Stimulated activated CD8-positive, alpha-beta memory T cell treated with anti-CD3 and anti-CD28 coated beads, Interleukin-7, amount 100 ng/mL, for 1 hour (primary cell): ENCODE measurements at places on chromosomes 3 and 15.

DNA sequence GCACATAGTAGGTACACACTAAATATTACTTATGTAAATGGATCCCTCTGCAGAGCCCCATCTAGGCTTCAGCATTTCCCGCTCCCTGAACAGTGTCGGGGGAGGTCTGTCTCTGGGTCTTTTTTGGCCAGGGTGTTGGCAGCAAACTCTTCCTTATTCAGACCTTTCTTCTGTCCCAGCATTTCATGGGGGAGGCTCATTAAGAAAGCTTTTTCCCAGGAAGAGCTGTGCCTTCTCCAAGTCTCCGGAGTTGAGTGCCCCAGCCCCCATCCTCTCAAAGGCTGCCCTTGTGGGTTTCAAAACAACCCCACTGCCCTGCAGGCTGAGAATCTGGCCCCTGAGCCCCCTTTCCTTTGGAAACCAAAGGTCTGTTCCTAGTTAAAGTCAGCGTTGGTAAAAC, 25.1 kb downstream of the SLC6A11 start:
- DNase-seq, result no peak

DNA sequence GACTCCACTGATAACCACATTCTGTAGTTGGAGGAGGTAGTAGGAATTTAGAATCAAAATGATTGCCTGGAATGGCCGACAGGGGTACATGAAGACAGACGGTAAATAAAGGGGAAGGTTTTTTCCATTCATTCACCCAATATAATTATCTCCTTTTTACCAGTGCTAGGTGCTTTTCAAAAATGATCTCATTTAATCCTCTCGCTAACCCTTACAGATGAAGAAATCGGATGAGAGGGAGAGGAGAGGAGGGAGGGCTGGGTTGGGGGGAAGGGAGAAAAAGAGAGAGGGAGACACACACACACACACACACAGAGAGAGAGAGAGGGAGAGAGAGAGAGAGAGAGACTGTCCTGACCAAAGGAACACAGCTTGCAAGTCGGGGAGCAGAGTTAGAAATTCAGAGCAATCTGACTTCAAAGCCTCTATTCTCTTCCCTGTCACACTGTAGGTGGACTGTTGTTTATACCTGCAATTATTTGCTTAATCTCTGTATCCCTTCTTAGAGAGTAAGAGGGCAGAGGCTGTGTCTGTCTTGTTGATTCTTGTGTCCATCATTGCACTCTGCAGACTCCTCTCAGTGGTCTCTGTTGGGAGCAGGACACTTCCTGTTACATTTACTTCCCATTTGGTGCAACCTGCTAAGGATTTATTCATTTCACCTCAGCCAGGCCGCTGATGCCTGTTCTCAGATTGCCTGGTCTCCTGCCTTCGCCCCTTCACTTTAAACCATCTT, 18.7 kb upstream of the PAQR9 start:
- no peak for DNase-seq

DNA sequence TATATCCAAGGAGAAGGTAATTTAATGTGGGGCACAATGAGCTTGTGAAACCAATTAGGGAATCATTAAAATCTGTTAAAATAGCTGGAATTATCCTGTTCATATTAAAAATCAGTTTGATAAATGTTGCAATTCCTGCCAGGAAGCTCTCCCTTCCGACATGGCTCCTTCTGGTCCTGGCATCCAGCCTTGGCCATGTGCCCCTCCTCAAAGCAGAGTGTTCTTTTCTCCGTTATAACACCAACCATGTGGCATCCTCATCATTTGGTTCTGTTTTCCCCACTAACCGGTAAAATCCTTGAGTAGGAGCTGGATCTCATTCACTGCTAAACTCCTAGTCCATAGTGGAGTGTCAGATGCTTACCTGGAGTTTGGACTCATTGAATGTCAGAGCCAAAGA, 127.2 kb downstream of the ARNT2 start:
- DNase-seq, result no peak

DNA sequence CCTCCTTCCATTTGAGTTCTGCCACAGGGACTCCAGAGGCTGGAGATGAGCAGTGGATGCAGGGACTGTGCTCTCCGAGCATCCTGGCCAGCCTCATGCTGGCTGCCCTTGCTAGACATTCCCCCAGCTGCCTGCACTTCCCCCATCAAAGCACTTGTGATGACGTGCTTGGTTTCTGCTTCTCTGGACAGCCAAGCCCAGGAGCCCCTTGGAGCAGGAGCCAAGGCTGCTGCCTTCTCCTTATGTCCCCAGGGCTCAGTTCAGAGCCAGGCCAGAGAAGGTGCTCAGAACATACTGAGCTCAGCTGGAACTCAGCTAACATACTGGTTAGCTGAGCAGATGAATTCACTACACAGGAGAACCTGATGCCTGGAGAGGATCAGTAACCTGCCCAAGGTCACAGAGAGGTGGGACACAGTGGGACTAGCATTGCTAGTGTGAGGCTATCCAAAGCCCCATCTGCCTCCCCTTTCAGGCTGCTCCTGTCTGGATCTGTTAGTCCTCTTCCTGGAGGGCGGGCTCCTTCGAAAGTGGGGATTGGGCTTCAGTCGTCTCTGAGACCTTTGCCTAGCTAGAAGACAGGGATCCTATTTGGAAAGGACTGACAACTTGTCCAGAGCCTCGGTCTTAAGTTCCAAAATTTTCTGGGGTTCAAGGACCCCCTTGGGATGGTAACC, 4.3 kb downstream of the PCBP4 start:
- DNase-seq, result no peak

DNA sequence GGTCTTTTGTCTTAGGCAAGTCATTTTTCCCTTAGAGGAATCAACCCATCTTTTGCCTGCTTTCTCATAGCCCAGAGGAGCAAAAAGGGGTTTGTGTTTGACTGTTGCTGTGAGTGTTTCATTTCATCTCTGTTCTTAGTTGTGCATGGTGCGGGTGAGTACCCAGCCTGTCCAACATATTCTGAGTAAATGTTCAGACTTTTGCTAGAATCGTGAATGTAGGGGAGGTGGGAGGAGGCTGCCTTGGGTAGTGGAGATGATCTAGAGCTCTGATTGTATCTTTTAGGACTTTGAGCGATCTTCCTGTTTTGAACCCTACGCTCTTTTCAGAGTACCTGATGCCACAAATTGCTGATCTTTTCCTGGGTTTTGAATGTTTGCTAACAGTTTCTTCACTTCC, 123.1 kb downstream of the ZNF609 start:
- DNase-seq, result no peak

GRCh38 chr15:29623116-29623639, 199.1 kb downstream of the TJP1 start:
- DNase-seq, result no peak
